NCI-H510A (cell line): ENCODE measurements at places on chromosomes 16 and 17.

GRCh38 chr17:81440051-81440471, 44.8 kb downstream of the BAHCC1 start:
- no peak for DNase-seq

DNA sequence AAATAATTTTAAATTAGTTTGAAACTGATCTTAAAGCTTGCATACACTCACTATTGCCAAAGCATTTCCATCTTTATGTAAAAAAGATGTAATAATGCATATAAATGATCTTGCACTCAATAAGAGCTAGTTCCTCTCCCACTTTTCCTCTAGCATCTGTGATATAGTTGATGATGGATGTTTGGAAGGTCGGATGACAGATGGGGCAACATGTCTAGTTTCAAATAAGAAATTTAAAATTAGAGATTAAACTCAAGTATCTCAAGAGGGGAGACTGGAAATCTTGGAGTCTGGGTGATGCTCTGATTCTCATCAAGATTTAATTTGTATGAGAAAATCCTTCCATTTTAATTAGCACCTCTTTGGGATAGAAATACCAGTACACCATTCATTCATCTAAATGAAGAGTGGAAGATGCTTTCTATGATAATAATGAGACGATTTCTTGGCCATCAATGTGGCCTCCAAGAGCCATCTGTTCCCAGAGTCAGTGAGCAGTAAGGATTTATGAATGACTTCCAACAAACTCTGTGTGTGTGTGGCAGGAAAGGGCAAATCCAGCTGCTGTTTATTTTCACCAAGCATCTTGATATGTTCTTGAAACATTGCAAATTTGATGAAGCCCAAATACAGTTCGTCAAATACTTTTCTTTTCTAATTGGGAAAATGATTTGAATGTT, 616.3 kb upstream of the CDH8 start:
- no peak for DNase-seq

DNA sequence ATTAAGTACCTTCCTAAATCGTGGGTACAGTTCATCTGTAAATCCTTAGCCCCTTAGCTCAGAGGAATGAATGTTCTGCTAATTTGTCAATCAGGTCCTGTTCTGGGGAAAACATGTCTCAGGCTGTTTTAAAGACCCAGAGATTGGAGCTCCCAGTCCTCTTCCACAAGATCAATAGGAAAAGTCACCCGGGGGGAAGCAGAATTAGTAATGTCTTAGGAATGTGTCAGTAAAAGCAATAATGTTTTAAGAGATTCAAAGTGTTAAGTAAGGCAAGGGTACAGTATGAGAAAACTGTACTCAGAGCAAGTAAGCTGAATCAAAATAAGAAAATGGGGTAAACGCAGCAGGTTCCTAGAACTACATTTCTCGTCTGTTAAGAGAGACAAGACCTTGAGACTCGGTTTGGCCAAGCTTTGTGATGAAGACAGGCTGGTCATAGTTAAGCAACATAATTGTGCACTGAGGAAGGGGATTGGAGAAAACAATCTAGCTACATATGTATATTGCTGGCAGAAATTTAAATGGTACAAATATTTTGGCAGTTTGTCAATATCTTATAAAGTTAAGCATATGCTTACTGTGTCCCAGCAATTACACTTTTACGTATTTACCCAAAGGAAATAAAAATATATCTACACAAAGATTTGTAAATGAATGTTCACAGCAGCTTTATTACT, 192.9 kb upstream of the C17orf78 start:
- no peak for DNase-seq

GRCh38 chr17:44222112-44222869, 2.8 kb upstream of the UBTF start:
- peak; percentile 49 for DNase-seq

DNA sequence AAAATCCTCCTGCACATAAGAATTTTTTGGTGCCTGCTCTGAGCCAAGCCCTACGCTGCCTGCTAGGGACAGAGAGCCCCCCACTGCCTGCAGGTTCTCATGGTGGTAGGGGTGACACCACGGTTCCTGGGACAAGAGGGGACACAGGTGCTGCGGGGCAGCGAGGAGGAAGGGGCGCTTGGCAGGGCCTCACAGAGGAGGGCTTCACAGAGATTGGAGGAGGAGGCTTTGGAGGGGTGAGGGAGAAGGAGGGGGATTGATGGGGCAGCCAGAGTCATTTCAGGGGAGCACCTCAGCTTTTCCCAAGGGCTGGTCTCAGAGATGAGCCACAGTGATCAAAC, 29.8 kb upstream of the GSG1L start:
- DNase-seq: no peak

- no peak for DNase-seq
These were observed 14.6 kb upstream of the CSNK1D start for GRCh38 chr17:82287868-82288801.

DNA sequence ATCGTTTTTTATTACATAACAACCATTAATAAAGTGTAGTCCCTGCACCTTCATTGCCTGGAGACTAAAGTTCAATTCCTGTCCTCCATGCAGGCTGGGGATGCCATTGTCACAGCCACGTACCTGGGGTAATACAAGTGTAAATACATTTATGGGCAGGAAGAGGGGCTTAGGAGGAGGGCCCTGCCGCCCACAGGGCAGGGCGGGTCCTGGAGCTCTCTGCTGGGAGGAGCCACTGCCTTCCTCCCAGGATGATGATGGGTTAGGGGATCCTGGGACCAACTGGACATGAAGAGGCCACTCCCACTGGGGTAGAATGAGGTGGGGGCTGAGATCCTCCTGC, 44.1 kb upstream of the SLC38A10 start:
- DNase-seq: no peak

GRCh38 chr16:11162586-11163268, 93.3 kb downstream of the SOCS1 start:
- DNase-seq: no peak

DNA sequence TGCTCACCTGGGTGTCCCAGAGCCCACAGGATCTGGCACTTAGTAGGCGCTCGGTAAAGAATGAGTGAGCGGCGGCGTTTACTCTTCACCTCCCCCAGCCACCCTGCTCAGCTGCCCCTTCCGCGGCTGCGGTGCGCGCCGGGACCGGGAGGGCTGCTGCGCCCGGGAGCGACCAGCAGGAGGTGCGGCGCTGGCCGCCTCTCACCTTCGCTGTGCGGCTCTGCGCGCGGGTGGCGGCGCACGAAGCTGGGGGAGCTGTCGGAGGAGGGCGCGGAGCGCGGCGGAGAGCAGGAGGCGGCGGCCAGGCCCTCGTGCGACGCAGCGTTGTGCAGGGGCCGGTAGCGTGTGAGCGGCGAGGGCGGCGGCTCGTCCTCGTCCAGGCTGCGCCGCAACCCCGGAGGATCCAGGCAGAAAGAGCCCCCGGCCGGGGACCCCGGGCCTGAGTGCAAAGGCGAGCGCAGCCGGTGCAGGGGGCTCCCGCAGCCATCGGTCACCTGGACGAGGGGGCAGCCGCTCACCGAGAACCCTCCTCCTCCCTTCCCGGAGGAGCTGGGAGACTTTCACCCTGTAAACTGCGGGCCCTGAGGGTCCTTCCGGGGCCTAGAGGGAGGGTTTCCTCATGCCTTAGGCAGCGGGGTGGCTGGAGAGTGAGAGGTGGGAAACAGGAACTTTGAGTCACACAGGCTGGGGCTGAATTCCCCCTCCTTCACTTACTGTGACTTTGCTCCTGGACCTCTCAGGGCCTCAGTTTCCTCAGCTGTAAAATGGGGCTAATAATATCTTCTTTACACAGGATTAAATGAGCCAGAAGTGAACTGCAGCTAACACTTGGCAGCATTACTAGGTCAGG, 12.5 kb downstream of the SAMD14 start:
- DNase-seq: peak; percentile 78

GRCh38 chr17:49730078-49730784, 22.5 kb upstream of the SLC35B1 start:
- DNase-seq: no peak

- DNase-seq: no peak
These were observed 16.4 kb upstream of the KRT19 start for GRCh38 chr17:41544491-41544892.

GRCh38 chr16:85569615-85570212, 43.4 kb upstream of the GSE1 start:
- DNase-seq: no peak

GRCh38 chr16:2339521-2340484, 725 bp downstream of the ABCA3 start:
- peak; percentile 20 for DNase-seq

- DNase-seq: no peak
These were observed 86.6 kb downstream of the C16orf95 start for GRCh38 chr16:87230571-87230970.

DNA sequence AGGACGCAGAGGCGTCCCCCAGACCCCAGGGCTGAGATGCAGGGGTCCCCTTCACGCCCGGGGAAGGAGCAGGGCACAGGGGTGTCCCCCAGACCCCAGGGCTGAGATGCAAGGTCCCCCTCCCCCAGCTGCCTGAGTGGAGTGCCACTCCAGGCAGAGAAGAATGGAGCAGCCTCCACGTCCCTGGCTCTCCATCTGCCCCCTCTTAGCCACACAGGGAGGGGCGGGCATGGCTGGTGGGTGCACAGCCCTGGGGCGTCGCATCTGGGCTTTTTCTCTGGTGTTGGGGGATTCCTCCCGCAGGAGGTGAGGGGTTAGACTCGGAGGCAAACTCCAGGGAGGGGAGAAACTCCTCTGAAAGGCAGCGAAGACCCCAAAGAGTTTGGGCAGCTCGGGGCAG, 17.5 kb downstream of the CIBAR2 start:
- DNase-seq: no peak

DNA sequence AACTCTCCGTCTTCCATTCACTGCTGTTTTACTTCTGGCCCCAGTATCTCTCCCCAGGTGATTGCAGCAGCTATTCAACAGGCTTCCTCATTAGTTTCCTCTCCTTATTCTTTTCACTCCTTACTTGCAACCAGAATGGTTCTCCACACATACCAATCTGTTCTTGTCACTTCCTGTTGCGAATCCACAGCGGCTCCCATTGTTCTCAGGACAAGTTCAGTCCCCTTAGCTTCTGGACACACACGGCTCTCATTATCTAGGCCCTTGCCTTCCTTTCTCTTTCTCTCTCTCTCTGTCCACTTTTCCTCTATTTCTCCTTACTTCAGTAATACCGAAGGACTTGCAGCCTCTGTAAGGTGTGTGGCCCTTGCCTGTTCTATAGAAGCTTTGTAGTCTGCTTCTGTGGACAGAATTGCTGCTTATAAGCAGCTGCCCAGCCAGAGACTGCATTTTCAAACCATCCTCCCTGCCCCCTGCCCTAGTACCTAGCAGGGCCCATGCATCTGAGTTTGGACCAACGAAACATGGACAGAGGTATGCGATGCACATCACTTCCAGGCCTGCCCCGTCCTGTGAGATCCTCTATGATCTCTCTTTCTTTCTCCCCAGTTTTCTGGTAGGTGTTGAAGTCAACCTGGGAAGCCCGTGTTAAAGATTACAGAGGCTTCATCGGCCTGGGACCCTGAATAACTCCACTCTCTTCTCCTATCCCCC, 45.7 kb downstream of the VAT1L start:
- DNase-seq: no peak

DNA sequence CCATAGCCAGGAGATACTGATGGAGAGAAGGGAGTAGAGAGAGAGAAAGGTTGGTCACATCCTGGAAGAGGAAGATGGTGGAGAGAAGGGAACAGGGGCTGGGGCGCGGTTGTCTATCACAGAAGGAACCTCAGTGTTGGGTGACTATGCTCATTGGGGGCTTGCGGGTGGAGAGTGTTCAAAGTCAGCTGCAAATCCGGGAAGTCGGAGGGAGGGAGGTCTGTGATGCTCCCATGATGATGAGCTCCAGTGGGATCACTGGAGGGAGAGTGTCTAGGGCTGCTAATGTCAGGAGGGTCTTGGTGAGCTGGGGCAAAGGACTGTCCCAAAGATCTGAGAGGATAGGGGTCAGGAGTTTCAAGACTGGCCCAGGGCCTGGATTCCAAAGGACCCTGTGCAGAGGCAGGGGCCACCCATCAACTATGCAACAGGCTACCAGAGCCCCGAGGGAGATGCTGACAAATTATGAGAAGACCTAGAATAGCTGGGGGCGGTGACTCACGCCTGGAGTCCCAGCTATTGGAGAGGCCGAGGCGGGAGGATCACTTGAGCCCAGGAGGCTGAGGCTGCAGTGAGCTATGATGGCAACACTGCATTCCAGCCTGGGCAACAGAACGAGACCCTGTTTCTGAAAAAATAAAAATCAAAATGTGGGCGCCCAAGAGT, 2.6 kb downstream of the SPDYE4 start:
- no peak for DNase-seq

GRCh38 chr17:43839670-43840108, 6.7 kb upstream of the MPP3 start:
- peak; percentile 97 for DNase-seq

- no peak for DNase-seq
These were observed 8.3 kb downstream of the TSC2 start for GRCh38 chr16:2056077-2056476.

DNA sequence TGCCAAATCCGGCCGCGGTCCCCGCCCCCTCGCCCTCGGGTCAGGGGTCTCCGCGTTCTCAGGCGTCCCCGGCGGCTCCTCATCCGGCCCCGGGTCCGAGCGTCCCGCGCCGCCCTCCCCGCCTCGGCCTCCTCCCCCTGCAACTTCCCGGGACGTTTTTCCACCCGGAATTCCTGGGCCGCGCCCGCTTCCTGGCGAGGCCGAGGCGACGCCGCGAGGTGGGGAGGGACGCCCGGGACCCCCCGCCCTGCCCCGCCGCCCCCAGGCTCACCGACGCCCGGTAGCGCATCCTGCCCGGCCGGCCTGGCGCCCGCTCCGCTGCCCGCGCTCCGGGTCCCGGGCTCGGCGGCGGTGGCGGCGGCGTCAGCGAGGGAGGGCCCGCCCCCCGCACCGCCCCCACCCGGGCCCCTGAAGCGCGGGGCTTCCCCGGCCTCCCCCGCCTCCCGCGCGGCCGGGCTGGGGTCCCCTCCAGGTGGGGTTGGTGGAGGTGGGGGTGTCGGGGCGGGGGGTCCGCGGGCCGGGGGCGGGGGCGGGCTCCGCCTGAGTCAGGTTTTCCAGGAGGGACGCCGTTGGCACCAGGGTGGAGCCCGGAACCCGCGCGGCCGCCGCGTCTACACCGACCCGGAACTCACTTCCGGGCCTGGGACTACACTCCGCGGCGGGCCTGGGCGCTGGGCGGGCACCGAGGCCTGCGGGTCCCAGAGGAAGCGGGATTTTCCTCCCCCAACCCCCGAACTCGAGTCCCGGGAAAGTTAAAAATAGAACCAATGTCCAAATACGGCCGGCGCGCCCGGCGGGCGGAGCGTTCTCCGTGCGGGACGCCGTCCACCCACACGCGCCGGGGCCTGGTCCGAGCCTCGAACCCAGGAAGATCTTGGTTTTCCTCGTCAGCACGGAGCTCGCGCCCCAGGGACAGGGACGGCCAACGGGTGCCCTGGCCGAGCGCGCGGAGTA, 6.8 kb downstream of the MYO1C start:
- no peak for DNase-seq
